ENCODE measurements at places on chromosomes 1 and 21.

DNA sequence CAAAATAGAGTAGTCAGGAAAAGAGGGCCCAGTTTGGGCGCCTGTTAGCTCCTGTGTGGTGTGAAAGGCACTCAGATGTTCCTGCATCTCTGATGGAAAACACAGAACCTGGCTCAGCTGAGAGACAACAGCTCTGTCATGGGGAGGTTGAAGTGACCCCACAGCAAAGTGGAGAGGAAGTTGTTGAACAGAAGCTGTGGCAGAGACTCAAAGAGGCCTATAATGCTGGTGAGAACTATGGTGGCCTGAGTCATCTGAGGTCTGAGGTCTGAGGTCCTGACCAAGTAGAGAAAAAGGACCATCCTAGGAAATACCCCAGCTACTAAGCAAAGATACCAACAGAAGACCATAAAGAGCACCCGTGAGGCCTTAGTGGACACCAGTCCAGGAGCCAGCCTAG, 45.6 kb upstream of the JAK1 start:
- DNase-seq = no peak

GRCh38 chr1:182595641-182596240, 6.7 kb upstream of the RNASEL start:
- peak; percentile 73 for DNase-seq

DNA sequence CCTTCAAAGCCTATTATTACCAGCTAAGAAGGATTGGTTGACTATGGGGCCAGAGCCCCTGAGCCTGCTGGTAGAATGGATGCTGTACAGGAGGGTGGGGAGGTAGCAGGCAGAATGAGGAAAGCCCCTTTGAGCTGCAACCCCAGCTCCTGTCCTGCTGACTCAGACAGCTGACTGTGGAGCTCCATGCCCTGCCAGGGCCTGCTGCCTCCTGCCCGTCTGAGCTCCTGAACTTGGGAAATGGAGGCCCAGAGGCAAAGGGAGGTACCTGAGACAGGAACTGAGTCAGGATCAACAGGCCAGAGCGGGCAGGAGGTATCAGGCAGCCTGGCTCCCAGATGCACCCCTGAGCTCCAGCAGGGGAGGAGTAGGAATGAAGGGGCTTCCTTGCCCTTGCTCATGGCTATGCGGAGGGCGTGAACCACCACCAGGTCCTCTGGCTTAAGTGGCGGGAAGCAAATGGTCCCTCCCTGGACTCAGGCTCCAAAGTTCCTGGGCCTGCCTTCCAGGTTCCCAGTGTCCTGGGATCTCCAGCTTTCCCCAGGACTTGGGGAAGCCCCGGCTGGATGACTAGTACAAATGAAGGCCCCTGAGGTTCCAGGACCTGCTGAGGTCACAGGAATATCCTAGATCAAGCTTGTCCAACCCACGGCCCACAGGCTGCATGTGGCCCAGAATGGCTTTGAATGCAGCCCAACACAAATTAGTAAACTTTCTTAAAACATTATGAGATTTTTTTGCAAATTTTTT, 3.9 kb upstream of the SFN start:
- DNase-seq = no peak

- DNase-seq = no peak
Measured at GRCh38 chr1:39104158-39105060, 78.3 kb downstream of the NDUFS5 start.

GRCh38 chr1:160681066-160681890, 30.3 kb downstream of the CD48 start:
- peak; percentile 96 for DNase-seq

DNA sequence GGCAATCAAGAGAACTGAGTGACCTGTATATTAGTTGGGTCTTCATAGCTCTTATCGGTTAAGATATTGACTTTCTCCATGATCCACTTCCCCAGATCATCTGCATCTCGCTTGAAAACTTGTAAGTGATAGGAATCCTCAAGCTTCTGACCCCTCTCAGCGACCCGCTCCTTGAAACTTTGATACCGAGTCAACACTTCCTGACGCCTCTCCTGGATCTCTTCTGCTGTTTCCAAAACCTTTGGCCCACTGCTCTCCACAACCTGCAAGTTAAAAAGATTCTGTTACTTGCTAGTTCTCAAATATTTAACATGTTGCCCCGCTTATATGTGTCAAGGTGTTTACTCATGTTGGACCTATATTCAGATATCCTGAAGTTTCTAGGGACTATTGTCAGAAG, 1.4 kb downstream of the SPTA1 start:
- DNase-seq = no peak

- DNase-seq = no peak
Measured at GRCh38 chr1:226495716-226496115, 52.8 kb upstream of the STUM start.

DNA sequence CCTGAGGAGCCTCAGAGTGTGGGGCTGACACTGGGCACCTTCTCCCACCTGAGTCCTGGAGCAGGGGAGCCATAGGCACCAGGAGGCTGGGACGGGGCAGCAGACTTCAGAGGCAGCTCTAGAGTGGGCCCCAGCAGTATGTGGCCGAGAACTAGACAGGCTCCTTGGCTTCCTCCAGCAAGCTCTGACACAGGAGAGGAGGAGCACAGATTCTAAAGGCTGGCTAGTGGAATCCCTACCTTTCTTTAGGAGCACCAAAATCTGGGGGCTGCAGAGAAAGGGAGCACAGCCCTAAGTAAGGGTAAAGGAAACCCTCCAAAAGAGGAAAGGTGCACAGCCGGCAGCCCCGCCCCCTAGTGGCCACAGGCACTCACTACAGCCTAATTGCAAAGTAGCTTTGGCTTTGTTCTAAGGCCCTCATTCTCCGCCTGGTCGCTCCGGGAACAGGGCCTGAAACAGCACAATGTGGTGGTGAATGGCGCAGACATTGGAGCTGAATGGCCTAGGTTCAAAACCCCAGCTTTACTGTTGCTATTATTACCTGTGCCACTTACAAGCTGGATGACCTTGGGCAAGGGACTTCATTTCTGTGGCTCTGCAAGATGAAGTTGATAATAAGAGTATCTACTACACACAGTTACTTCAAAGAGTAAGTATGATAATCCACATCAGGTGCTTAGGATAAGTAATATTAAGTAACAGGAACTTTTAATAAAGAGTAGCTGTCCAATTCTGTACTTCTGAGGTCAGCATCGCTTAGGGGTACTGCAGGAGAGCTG, 8.8 kb upstream of the GUCA2A start:
- peak; percentile 64 for DNase-seq

DNA sequence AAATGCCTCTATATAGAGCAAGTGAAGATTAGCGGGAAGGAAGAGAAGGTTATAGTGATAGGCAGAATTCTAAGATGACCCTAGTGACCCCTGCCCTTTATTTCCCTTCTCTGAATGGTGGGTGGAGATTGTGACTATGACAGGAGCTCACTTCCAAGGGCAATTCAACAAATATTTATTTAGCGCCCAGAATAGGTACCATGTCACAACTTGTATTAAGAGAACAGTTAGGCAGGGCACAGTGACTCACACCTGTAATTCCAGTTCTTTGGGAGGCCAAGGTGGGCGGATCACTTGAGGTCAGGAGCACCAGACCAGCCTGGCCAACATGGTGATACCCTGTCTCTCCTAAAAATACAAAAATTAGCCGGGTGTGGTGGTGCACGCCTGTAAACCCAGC, 236.0 kb upstream of the POGK start:
- no peak for DNase-seq

DNA sequence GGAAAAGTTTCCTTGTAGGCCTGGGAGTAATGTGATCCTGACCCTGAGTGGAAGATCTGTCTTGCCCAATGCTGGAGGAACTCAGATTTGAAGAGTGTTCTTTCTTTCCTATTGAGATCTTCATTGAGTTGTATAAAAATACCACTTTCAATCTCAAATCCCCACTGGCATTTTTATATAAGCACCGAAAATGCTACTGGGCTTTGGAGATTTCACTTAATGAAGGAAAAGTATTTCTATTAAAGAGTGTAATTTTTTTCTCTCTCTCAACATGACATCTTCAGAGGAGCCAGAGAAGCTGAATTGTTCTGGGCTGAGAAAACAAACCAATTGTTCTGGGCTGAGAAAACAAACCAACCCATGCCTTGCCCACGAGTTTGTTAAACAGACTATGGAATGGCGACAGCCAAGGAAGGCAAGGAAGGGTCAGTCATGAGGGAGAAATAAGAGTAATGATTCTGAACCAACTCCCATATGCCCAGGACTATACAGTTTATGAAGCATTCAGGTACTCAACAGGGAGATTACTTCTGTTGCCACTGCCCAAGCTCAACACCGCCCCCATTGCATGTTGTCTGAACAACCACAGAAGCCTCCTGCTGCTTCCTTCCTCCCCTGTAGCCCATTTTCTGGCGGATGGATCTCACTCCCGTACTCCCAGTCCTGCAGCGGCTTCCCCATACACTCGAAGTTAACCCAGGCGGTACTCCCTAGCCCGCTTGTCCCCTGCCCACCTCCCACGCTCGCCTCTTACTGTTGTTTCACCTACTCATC, 103.2 kb downstream of the BEND5 start:
- DNase-seq = peak; percentile 58

- DNase-seq = no peak
Measured at GRCh38 chr1:36710951-36711350, 228.2 kb upstream of the CSF3R start.

DNA sequence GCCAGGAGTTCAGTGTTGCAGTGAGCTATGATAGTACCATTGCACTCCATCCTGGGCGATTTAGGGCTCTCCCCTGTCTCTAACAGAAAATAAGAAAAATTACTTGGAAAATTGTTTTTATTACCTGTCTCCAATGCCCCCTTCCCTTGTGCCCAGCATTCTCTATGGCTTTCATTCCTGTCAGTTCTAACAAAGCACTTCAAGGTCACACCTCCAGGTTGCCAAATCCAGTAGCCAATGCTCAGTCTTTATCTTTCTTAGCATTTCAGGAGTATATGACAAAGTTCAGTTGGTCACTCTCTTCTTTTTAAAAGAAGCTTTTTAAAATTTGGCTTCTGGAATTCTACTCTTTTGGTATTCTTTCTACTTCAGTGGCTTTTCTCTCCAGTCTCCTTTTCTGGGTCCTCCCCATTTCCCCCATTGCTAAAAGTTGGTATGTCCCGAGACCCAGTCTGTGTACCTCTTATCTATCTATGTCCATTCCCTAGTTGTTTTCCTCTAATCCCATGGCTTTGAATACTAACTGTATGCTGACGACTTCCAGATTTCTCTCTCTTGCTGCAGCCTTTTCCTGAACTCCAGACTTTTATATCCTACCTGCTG, 69.9 kb downstream of the LAMC1 start:
- no peak for DNase-seq

GRCh38 chr1:165886983-165887382, 59.6 kb downstream of the UCK2 start:
- DNase-seq = no peak

- no peak for DNase-seq
Measured at GRCh38 chr1:78511334-78511733, 20.6 kb downstream of the PTGFR start.

DNA sequence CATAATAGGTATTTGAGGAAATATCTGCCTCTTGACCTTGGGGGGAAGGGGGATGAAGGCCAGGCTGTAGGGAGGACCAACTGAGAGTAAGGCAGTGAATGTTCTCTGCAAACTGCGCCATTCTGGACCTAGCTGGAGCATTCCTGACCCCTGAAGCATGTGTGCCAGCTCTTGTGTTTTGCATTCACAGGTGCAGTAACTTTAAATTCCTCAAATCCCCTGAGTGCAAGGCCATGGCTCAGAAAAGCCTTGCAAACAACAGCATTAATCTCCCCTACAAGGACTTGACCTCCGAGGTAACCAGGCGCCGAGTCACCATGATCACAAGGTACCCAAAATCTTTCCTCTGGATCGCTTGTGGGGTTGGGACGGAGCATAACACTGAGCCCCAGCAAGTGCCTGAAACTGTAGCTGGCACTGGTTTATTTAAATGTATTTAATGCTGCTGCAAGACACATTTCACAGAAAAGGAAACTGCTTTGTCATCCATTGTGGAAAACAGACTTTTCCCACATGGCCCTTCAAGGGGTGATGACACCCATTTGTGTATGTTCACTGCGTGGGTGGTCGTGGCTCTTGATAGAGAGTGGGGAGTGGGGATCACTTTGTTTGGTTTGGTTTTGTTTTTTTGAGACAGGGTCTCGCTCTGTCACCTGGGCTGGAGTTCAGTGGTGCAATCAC, 1.7 kb downstream of the MYOCOS start:
- no peak for DNase-seq

- no peak for DNase-seq
Measured at GRCh38 chr1:68157416-68157815, 74.9 kb downstream of the WLS start.

DNA sequence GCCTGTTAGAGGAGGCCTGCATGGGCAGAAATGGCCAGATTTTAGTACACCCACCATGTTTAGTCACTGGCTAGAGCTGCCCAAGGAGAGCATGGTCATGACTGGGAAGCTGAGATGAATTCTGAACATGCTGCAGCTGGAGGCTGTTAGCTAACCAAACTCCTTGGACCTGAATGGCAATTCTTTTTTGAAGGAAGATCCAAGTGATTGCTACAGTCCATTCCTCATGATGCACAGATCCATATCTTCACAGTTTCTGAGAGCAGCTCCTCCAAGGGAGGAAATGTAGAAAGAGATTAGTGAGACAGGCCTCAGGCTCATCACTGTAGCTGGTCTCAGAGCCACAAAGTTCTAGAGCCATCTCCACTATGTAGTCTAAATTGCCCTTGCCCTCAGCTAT, 11.1 kb downstream of the ZFYVE9 start:
- no peak for DNase-seq

DNA sequence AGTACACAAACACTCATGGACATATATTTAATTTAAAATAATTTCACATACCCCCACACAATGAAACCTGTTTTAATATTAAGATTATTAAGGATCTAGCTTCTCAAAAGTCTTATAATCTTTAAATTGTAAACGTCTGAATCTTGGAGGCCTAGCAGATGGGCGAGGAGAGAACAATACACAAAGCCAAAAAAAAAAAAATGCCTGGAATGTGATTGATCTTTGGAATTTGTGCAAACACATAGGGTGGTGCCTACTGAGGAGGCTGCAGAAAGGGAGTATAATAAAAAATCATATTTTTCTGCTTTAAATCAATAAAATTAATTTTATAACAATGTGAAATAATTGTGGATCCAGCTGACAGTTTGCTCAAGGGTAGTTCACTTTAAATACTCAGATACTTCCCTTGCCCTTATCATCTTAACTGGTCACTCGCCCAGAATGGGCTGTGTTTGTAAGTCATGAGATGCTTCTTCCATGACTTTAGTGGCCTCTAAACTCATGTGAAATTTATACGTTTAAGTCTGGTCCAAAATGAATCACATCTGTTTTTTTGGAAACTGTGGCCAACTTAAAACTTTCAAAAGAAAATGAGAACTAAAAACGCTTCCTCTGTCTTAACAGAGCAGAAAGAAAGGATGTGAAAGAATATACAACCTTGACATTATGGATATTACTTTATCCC, 802.8 kb upstream of the CXADR start:
- DNase-seq = no peak
